ENCODE measurements at places on chromosomes 2 and 18.

GRCh38 chr2:143928613-143929012, 591.3 kb downstream of the ZEB2 start:
- DNase-seq, result no peak

GRCh38 chr2:59462422-59463197, 1090.8 kb downstream of the BCL11A start:
- DNase-seq, result no peak

- DNase-seq, result no peak
Observed at GRCh38 chr2:213150315-213151097, 906 bp downstream of the IKZF2 start.

- peak; percentile 36 for DNase-seq
Observed at GRCh38 chr2:230068651-230069055, at the start of gene SLC16A14. Gene SLC16A14, minus strand, starts transcription at chr2:230068924. Its CDS starts 9,572 bp downstream, at chr2:230059352.

DNA sequence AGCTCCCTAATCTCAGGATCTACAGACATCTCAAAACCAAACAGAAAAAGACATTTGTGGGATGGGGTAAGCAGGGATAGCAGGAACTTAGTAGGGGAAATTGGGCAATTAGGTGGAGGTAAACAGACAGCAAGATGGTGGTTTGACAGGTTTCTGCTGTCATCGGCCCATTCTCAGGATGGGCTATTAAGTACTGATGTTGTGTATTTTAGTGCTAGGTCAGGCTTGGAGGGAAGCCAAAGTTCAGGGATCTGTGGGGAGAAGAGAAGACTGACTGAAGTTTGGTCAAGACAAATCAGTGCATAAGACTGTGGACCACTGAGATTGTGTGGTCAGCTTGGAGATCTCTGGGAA, 96.8 kb upstream of the THUMPD2 start:
- no peak for DNase-seq

DNA sequence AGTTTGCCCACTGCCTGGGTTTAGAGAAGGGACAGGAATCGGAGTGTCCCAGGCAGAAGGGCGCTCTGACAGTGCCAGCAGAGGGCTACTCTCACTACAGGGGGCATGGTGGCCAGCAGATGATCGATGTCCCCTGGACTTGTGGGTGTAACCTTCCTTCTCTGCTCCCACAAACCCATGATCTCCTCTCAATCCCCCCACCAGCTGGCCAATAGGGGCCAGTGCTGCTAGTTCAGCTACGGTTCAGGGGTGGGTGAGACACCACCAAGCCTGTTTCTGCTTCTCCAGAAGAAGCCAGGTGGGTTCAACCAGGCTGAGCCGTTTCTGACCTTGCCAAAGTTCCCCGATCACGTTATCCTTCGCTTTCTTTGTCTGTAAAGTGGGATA, 1.3 kb downstream of the NPPC start:
- no peak for DNase-seq

DNA sequence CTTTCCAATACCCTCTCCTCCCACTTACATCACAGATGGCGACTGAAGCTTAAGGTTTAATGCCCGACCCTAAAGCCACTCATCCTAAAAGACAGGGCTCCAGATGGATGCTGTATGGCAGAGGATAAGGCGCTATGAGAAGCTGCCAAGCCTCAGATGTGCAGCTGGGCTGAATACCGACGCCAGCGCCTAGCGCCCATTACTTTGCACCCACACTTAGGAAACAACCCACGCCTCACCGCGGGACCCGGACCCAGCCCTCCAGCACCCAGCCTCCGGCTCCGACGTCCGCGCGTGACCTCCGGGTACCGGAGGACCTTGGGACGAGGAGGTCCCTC, 335 bp downstream of the TRAK2 start:
- DNase-seq, result no peak

DNA sequence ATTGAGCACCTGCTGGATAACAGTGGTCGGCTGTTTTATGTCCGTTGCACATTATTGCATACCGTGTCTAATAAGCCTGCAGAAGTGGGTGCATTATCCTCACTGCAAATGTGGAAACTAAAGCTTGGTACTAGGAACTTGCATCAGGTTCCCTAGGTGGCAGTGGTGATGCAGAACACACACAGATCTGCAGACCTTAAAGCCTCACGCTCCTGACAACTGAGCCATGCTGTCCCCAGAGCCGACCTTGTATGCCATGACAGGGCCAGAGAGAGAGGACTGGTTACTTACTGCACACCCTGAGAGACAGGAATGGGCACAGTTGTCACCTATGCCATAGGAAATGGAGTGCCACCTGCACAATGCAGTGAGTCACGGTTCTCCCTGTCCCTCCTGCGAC, 151.8 kb downstream of the SH3RF3 start:
- DNase-seq, result no peak

DNA sequence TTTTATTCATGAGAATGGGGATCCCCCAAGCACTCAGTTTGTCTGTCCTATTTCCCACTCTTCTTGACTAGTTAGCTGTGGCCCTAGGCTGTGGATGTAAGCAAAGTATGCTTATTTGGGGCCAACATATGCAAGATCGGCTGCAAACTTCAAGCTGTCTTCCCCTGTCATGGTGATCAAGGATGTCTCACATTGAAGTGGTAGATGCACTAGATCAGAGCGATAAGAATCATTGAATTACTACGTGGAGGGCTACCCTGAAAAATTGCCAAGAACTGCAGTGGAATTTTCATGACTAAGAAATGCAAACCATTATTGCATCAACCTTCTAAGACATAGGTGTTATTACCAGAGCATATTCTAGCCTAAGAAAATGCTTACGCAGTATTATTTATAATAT, 527.4 kb downstream of the RNF144A start:
- no peak for DNase-seq

DNA sequence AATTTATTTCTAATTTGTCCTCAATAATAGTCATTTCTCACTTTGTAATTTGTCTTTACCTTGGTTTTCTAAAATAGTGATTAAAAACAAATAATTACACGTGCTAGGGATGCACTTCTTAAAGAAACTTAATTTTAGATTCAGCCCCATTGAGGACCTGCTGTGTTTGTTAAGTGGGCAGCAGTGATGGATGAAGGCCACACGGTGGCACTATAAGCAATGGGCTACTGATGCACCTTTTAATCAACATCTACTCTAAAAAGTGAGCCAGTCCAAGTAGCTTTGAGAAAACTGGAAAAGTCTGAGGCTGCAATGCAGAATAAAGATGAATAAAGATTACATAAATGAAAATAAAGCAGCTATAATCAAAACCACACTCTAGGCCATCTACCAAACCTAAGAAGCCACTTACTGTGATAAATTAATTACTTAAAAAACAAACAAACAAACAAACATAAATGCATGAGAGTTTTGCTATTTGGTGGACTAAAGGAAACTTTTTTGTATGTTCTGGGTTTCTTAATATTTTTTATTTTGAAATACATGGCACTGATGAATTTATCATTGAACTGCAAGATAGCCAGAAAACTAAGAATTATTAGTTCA, 89.3 kb downstream of the PDE11A start:
- DNase-seq, result no peak

GRCh38 chr2:174597345-174598047, at the start of gene WIPF1:
Gene WIPF1, minus strand, starts transcription at chr2:174597804. Its CDS starts 12,231 bp downstream, at chr2:174585573.
- peak; percentile 22 for DNase-seq

- DNase-seq, result no peak
Observed at GRCh38 chr18:36365836-36366775, 68.6 kb downstream of the FHOD3 start.

- DNase-seq, result no peak
Observed at GRCh38 chr18:55141318-55141717, 182.1 kb upstream of the CCDC68 start.

GRCh38 chr2:139477618-139478017, 697.4 kb upstream of the NXPH2 start:
- no peak for DNase-seq

DNA sequence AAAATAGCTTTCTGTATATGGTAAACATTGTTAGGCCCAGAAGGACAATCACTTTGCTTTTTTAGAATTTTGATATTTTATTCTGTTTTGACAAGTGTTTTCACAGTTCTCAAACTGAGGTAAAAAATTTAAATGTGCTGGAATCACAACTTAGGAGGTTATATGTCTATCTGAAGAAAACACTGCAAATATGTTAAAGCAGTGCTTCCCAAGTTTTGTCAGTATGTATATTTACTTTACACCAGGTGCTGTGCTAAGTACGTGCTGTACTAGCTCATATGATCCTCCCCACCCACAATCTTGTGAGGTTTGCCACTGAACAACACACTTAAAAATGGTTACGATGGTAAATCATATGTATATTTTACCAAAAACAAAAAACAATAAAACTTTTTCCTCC, 124.2 kb downstream of the CABYR start:
- no peak for DNase-seq

DNA sequence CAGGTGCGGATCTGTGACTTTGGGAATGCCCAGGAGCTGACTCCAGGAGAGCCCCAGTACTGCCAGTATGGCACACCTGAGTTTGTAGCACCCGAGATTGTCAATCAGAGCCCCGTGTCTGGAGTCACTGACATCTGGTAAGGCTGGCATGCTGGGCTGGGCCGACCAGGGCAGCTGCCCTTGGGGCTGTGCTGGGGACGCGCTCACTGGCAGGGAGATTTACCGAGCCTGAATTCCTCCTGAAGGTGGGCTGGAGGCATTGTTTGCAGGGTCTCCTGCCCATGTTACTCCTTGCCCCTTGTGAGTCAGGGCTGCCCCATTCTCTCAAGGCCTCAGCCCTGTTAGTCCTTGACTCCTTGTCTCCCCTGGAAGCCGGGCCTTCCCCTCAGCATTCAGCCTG, 18.7 kb upstream of the GMPPA start:
- DNase-seq, result no peak
